Mesothelial cell of epicardium (in vitro differentiated cells): ENCODE measurements at places on chromosomes 11 and 22. TPM values are rescaled to one million over a fixed set of nuclear protein-coding genes. Genes with fewer than 3 reads are reported as not detected.

- no peak for DNase-seq
- H3K27me3 ChIP-seq: no peaks in the 10 kb centered on the region
- H3K4me1 ChIP-seq: peaks cover 59% of the 10 kb centered on the region
- H3K36me3 ChIP-seq: no peaks in the 10 kb centered on the region
- peak overlapping the region; percentile 91 for H3K27ac ChIP-seq
Observed at GRCh38 chr11:27464289-27464696, 8.3 kb downstream of the LGR4 start.

DNA sequence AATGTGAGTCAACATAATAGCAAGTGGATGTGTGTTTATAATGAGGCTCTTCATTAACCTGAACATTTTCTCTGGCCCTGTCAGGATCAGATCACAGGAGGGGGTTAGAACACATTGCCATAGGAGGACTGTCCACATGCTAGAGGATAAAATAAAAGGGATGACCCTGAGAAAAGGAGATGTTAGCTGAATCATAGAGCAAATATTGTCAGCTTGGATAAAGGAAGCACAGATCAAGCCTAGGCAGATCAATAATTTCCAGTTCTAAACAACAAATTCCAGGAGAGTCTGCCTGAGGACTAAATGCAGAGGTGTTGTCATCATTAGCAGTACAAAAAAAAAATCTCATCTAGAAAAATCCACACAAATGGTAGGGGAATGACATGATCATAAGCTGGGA is 337.9 kb downstream of the LRRC4C start:
- H3K36me3 ChIP-seq: no peaks in the 10 kb centered on the region
- no peaks in the 10 kb centered on the region for H3K27me3 ChIP-seq
- no peak overlapping the region for H3K4me3 ChIP-seq

DNA sequence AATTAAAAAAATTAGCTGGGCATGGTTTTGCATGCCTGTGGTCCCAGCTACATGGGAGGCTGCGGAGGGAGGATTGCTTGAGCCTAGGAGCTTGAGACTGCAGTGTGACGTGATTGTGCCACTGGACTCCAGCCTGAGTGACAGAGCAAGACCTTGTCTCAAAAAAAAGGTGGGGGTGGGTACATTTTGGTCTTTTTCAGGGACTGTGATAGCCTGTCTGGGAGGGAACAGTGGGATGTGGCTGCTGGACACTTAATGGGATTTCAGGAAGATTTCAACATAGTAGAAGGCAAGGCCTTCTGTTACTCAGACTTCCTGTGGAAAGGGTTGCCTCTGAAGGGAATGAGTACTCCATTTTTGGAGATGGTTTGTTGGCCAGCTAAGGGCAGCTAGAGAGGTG is 40.6 kb downstream of the RELT start:
- H3K27ac ChIP-seq: no peak overlapping the region
- H3K36me3 ChIP-seq: peaks cover 16% of the 10 kb centered on the region
- no peaks in the 10 kb centered on the region for H3K27me3 ChIP-seq
- H3K4me1 ChIP-seq: peaks cover 18% of the 10 kb centered on the region

MAJIN gene
- not detected in 3 replicates for total RNA-seq

- H3K36me3 ChIP-seq: no peaks in the 10 kb centered on the region
- H3K27me3 ChIP-seq: peaks cover 87% of the 10 kb centered on the region
- DNase-seq: peak; percentile 67
- no peak within 1 kb of the TSS for H3K27ac ChIP-seq
Observed at GRCh38 chr11:2443881-2444820, at the start of gene TRPM5. Gene TRPM5, minus strand, starts transcription at chr11:2444514. Its CDS starts 21,478 bp downstream, at chr11:2423036.

GLYATL2 gene
- not detected in 3 replicates for total RNA-seq

- H3K27me3 ChIP-seq: peaks cover 5% of the 10 kb centered on the region
- H3K4me3 ChIP-seq: peak overlapping the region; percentile 53
- peaks cover 5% of the 10 kb centered on the region for H3K4me1 ChIP-seq
- H3K27ac ChIP-seq: no peak overlapping the region
Observed at GRCh38 chr11:122556605-122557004, 98.9 kb upstream of the UBASH3B start.

SMTNL1 gene
- not detected in 3 replicates for total RNA-seq

DNA sequence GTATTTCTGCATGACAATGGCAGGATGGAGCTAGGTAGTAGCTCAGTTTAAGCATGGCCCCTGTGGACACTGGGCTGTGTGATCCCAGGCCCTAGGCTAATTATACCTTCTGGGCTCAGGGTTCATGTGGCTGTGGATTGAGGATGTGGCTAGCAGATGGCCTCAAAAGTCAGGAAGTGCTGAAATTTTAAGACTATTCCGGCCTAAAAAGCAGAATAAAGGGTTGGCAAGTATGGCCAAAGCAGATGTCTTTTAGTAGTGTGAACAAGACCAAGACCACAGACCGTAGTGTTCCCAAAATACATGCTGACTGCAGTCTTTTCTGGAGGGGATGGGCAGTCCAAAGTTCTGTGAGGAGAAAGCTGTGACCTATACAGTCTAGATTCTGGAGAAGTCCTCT is 115.7 kb upstream of the RAG2 start:
- no peaks in the 10 kb centered on the region for H3K36me3 ChIP-seq
- H3K4me1 ChIP-seq: peaks cover 13% of the 10 kb centered on the region
- H3K27me3 ChIP-seq: peaks cover 36% of the 10 kb centered on the region
- H3K27ac ChIP-seq: no peak overlapping the region
- no peak overlapping the region for H3K4me3 ChIP-seq

NXPE4 gene
- not detected in 3 replicates for total RNA-seq

DNA sequence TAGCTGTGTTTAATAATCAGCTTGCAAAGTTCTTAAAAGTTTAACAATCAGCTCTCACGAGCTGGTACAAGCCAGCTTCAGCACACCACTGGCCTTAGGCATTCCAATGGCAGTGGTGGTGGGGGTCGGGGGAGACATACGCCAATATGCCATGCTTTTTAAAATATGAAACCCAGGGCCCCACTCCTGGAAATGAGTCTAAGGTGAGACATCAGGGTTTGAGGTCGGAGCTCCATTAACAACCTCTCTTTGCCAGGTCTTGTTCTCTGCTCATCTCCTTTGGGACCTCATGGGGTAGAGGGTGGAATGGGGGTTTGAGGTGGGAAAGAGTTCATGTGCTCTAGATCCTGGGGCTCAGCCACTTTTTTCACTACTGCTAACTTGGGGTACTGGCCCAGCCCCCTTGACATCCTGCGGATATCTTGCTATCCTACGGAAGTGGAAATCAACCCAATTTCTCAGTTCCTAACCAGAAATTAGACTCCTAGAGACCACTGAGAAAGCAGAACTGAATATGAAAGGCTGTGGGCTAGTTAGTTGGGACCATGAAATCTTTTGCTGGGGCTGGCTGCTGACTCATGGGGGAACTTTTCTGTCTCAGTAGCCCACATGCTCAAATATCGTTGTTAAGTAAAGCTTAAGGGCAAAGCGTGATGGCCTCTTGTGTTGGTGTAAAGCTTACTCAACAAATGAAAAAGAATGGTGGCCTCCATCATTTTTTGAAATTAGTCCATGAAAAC is 90.1 kb downstream of the PDHX start:
- no peak for DNase-seq
- no peaks in the 10 kb centered on the region for H3K4me1 ChIP-seq
- no peak overlapping the region for H3K27ac ChIP-seq
- no peak overlapping the region for H3K4me3 ChIP-seq

GRCh38 chr11:6608726-6609501 is 3.1 kb downstream of the TAF10 start:
- H3K4me1 ChIP-seq: peaks cover 25% of the 10 kb centered on the region
- no peak overlapping the region for H3K27ac ChIP-seq
- H3K36me3 ChIP-seq: peaks cover 19% of the 10 kb centered on the region

DNA sequence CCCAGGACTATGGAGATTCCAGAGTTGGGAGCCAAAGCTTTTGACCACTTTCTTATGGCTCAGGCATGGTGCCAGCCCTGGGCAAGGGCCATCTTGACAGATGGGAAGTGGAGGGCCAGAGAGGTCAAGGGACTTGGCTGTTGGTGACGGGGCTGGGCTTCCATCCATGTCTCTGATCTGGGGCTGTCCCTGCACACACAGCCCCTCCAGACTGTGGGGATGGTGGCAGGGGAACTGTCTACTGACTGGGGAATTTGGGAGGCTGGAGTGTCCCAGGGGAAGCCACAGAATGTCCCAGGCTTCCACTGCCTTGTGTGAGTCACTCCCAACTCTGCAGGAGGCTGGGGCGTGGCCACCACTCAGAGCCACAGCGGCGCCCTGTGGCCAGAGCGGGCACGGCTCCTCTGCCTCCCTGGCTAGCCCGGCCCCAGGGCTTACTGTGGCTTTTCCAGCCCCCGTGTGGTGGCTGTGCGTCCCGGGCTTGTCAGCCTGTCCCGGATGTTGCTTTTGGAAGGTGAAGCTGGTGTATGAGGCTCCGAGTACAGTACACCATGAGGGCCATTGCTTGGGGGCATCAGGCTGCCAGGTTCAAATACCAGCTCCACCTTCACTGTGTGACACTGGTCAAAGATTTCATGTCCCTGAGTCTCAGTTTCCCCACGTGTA is 19.6 kb downstream of the C22orf23 start:
- H3K4me1 ChIP-seq: peaks cover 2% of the 10 kb centered on the region
- DNase-seq: peak; percentile 59
- H3K27me3 ChIP-seq: no peaks in the 10 kb centered on the region
- no peak overlapping the region for H3K27ac ChIP-seq

PRR5 gene
- total RNA-seq: 59.7 to 65.3 TPM (median 63.6 TPM) in 3 replicates
